ENCODE measurements at places on chromosomes 4 and X.

- no peak for DNase-seq
Measured at GRCh38 chrX:30791296-30792278, 97.5 kb downstream of the TAB3 start.

- DNase-seq = no peak
Measured at GRCh38 chr4:139278485-139278884, 1.5 kb downstream of the MGARP start.

- DNase-seq = no peak
Measured at GRCh38 chr4:175530655-175531054, 281.4 kb downstream of the GPM6A start.

DNA sequence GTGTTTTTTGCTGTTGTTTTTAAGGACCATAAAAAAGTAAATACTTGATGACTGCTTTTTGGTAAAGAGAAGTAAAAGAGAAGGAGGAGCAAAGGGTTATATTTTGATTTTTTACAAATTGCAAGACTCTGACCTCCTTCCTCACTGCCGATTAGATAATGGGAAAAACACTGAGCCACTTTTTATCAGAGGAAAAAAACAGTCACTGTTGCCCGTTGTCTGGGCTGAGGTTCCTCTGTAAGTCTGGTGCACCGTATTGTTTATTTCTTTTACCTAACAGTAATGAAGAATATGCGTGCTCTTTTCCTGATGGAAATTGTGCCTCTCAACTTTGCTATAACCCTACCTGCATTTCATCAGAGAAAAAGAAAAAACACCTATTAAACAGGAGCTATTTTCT is 178.7 kb upstream of the EMCN start:
- DNase-seq = no peak

DNA sequence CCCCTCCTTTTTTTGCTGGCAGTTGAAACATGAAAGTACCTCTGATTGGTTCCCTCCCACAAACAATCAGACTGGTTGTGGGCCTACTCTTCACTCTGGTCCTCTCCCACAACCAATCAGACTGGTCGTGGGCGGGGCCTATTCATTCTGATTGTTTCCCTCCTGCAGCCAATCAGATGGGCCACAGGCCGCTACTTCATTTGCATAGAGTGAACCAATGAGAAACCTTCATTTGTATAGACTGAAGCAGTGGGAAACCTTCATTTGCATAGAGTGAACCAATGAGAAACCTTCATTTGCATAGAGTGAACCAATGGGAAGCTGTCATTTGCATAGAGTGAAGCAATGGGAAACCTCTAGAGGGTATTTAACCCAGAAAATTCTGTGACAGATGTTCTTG is 55.2 kb downstream of the TRMT44 start:
- no peak for DNase-seq

GRCh38 chrX:9182041-9182440 is 148.1 kb upstream of the FAM9B start:
- DNase-seq = no peak

DNA sequence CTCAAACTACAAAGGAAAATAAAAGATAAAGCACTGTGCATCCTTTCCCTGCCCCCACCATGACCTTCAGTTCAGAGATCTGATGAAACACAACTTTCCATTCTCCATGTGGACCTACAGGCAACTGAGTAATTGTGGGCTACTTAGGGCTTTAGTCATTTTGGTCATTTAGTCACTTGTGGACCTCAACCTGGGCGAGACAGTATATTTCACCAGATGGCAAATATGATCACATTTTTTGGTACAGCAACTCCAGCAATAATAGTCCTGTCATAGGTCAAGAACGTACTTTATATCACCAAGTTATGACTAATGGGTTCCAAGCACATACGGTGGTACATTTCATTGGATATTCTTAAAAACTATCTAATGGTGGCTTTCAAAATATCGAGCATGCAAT is 141.2 kb downstream of the PDGFC start:
- no peak for DNase-seq

GRCh38 chr4:61462451-61463326 is 262.6 kb downstream of the ADGRL3 start:
- DNase-seq = no peak

- no peak for DNase-seq
Measured at GRCh38 chr4:52704661-52705060, 45.6 kb upstream of the USP46 start.

- DNase-seq = no peak
Measured at GRCh38 chr4:62275470-62275869, 1075.3 kb downstream of the ADGRL3 start.

DNA sequence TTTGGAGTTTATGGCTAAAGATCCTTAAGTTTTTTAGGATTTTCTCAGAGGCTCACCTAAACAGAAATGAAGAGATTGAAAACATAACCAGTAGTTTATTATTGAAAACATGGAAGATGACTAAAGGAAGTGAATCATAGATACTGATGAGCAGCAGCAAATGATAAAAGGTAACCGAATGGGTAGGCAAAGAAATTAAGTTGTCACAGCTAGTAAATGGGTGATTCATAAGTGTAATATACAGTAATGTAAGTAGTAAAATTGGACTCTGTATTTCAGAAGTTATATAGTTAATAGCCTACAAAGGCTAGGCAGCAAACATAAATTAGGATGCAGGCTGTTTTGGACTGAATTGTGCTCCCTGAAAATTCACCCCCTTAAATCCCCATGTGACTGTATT is 59.0 kb upstream of the ADGRA3 start:
- no peak for DNase-seq

- no peak for DNase-seq
Measured at GRCh38 chr4:122635205-122635604, 14.3 kb upstream of the IL21 start.

DNA sequence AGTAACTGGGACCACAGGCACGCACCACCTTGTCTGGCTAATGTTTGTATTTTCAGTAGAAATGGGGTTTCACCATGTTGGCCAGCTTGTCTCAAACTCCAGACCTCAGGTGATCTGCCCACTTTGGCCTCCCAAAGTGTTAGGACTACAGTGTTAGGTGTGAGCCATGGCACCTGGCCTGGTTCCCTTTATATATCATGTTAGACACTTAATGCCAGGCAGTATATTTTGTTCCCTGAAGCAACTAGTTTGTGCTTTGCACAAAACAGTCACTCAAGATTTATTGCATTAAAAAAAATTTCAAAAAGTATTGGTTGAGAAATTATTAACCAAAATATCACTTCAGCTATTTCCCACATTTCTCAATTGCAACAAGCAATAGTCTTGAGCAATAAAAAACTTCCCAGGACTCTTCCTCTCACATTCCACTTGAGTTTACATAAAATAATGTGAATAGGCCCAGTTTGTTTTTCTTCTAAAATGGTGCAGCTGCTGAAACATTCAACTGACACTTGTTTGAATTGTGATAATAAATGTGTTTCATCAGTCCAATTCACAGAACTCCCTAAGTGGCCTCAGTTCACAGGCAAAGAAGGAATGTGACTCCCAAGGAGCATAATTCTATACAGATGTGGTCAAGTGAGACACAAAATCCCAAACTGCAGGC is 22.7 kb downstream of the CXCL1 start:
- no peak for DNase-seq

DNA sequence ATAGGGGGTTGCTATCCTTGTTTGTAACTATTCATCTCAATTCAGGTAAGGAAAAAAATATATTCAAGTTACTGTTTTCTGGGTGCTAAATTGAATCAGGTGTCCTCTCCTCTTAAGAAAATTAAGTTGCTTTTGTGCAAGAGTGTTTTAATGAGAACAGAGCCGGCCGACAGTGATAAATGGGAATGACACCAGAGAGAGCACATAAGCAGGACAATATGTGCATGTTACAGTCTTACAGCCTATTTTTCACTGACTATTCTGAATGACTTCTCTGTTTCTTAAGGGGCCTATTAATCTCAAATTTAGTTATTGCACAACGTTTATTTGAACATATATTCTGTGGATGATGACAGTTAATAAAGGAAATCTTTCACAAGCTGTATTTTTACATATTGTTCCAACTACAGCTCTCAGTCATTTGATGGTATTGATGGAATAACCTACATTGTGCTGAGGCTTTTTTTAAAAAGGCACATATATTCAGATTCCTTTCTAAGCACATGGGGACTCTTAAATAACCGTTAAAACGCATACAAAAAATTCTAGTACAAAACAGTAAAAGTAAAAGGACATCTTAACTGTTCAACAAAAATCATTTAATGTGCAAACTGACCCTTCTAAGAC is 68.4 kb downstream of the SLC10A7 start:
- DNase-seq = no peak

DNA sequence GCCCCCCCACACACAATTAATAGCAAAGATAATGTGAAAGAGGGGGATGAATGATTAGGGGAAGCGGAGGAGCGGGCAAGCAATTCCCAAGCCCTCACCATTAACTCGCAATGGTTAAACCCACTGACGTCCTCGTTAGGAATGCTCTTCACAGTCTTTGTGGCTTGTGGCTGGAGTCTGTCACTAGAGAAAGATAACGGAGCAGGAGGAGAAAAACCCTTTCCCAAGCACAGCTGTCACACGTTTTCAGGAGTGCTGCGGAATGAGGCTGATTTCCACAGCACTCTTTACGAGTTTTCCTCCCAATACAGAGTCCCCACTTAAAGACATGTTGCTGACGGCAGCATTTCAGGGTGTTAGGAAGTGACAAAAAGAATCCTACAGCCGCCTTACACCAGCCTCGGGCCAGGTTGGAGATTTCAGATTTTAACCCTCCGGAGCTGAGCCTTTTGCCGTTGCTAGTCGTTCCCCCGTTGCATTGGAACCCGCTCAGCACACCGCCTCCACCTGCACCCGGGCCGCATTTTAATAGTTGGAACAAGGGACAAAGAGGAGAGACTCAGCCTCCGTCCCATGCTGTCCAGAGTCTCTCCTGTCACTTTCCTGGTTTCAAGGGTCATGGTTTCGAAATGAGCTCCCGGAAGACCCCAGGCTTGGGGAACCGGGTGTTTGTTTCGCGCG is 92.2 kb downstream of the GEMIN8 start:
- DNase-seq = no peak

GRCh38 chr4:25908491-25908901 is 5.5 kb upstream of the SMIM20 start:
- no peak for DNase-seq

DNA sequence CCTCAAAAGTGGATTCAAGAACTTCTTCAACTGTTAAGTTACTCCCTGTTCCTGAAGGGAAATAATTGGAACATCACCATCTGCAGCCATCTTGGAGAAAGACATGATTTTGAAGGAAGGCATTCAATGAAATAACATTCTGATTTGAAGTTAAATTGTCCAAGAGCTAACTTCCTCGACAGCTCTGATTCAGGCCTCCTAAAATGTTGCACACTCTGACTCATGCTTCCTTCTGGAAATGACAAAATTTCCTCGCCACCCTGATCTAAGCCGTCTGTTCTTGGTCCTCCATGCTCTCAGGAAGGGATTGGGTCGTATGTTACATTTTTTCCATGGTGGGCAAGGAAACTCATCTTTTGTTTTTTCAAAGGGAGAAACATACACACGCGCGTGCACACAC is 496.9 kb upstream of the DIPK2B start:
- DNase-seq = no peak

GRCh38 chr4:168218645-168219044 is 99.9 kb downstream of the DDX60 start:
- no peak for DNase-seq

DNA sequence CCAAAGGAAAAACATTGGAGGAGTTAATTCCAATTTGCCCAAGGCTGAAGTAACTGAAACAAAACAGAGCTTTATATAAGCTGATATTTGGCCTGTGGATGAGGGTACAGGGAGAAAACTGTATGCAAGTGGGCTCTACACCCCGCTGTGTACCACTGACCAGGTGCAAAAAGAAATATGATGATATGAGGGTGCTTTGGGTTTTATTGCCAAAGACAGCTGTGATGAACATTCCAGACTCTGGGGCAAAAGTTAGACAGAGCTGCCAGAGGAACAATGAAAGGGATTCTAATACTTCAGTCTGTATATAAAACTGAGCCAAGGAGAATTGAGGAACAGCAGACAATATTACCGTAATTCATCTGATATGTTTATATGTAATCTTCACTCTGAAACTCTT is 117.4 kb downstream of the MID1 start:
- DNase-seq = no peak

GRCh38 chr4:17323554-17324385 is 188.1 kb downstream of the QDPR start:
- DNase-seq = no peak

DNA sequence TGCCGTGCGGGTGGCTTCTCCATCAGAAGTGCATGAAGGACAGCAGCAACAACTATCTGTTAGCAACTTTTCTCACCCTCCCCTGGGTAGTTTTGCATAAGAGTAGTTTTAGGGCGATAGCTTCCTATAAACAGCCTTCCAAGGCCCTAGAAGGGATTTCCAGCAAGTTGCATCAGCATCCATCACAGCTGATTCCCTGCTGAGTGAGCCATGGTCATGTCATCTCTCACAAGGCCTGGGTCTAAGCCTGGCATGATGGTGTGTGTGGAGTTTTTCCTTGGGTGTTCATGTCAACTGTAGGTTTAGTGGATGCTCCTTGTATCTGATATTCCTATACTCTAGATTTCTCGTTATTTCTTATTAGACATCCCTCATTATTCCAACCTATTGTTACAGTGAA is 2324.7 kb upstream of the AGA start:
- DNase-seq = no peak

DNA sequence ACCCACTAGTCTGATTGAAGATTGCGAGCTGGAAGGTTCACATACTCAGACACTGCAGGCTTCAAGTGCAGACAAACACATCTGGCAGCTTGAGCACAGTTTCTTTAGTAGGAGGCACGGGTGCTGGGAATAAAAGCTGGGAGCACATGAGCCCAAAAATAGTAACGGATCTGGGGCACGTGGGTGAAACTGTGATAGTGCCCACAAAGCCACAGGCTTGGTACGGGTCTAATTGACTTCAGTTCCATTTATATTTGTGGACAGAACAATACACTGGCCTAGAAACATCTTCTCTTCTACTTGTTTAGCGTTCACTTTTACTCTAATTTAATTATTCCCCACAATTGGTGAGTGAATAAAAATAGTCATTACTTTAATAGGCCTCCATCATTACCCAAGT is 2370.7 kb downstream of the PCDH7 start:
- DNase-seq = no peak

- no peak for DNase-seq
Measured at GRCh38 chrX:8726031-8726652, 5.8 kb downstream of the ANOS1 start.

DNA sequence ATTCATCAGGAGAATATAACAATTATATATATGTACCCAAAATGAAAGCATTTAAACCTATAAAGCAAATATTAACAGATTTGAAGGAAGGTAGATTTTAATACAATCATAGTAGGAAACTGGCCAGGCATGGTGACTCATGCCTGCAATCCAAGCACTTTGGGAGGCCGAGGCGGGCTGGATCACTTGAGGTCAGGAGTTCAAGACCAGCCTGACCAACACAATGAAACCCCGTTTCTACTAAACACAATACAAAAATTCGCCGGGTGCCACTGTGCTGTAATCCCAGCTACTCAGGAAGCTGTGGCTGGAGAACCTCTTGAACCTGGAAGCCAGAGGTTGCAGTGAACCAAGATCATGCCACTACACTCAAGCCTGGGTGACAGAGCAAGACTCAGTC is 118.3 kb downstream of the KCNIP4 start:
- DNase-seq = no peak

Measured in activated CD4-positive, alpha-beta T cell treated with anti-CD3 and anti-CD28 coated beads for 4 hours (primary cell).